ENCODE measurements at places on chromosomes 5 and 9. TPM values are rescaled to one million over a fixed set of nuclear protein-coding genes. Genes with fewer than 3 reads are reported as not detected.

MTREX gene
- total RNA-seq, result 108 TPM

NFX1 gene
- total RNA-seq, result 26.7 TPM

DNA sequence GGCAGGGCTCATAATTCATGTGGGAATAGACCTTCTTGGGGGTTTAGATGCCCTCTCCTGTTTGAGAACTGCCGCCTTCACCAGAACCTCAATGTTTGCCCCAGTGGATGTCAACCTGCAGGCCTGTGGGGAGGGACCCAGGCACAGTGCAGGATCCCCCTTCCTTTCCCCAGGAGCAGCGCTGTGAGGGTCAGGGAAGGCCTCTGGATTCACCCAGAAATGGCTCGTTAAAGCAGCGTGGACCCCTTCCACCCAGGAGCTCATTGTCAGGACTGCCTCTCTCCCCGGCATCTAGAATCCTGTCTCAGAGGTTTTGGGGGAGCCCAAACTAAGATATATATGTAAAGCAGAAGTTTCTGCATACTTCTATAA lies 188.3 kb downstream of the GADD45G start:
- no peak for DNase-seq

- DNase-seq, result no peak
Measured at GRCh38 chr5:91032125-91032524, 351.0 kb downstream of the ARRDC3 start.

DIPK1B gene
- 0.43 TPM for total RNA-seq

GRCh38 chr5:150044329-150044681 lies 42.0 kb downstream of the CSF1R start:
- peak; percentile 80 for DNase-seq

HSD17B3 gene
- not detected for total RNA-seq

KIF4B gene
- total RNA-seq, result not detected

GRCh38 chr5:112533362-112533761 lies 114.3 kb upstream of the EPB41L4A start:
- no peak for DNase-seq

CDC25C gene
- 6.9 TPM for total RNA-seq

DNA sequence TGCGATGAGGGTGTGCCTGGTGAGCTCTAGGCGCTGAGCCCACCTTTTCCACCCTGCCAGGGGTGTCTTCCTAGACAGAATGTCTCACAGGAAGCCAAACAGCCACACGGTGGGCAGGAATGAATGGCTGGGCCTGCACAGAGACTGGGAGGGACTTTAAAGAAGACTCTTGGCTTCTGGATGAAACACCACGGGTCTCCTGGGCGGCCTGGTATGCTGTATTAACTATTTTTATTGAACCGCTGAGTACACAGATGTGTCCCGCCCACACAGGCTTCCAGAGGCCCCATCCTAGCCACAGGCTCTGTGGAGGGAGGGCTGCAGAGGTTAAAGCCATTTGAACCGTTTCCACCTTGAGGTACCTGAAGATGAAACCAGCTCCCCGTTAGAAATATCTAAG lies 115.2 kb upstream of the CXCL14 start:
- no peak for DNase-seq

DOK3 gene
- total RNA-seq, result 2.6 TPM

DNA sequence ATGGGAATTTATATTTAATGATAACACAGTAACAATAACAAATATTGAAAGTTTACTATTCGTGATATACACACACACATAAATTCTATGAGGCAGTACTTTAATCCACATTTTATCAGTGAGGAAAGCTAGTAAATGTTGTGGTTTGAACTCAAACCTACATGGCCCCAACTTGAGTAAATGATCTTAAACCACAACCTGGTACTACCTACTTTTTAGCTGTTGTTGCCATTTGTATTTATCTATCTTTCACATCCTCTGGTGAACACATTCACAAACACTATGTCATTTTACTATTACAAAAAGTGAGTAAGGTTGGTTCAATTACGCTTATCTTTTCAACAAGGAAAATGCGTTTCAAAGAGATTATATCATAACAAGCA lies 186.1 kb downstream of the SMC2 start:
- no peak for DNase-seq

SKIC3 gene
- 191 TPM for total RNA-seq

SPATA31E1 gene
- not detected for total RNA-seq

DNA sequence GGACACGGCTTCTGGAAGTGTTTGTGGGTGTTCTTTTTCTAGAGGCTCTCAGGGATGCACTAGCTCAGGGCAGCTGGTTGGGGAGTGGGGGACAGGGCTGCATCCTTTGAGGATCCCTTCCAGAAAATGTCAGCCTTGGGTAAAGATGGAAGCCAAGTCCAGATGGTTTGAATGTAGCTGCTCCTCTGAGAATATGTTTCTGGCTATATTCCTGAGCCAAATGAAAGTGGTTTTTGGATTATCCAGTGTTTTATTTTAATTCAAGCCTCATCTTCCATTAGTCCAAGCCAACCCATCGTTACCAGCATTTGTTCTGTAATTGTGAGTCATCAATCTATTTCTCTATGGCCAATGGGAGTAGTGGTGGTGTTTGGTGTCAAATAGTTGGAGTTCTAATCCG lies 70.4 kb downstream of the SPRY4 start:
- no peak for DNase-seq

DNA sequence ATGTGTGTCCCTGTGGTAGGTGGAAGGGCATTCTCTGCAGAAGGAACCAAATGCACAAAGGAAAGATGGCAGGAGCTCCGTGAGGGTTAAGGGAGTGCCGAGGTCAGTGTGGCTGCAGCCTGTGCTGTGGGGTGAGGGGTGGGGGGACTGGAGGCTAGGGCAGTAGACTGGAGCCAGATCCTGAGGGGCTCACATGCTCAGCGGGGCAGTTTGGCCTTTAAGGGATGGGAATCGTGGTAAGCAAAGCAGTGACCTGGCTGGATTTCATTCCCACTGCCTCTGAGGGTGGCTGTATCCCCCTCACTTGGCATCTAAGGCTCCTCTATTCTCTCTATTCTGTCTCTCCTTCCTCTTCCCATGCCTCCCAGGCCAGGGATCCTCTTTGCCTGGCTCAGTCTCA lies 15.6 kb downstream of the PITX1 start:
- DNase-seq, result no peak

DNA sequence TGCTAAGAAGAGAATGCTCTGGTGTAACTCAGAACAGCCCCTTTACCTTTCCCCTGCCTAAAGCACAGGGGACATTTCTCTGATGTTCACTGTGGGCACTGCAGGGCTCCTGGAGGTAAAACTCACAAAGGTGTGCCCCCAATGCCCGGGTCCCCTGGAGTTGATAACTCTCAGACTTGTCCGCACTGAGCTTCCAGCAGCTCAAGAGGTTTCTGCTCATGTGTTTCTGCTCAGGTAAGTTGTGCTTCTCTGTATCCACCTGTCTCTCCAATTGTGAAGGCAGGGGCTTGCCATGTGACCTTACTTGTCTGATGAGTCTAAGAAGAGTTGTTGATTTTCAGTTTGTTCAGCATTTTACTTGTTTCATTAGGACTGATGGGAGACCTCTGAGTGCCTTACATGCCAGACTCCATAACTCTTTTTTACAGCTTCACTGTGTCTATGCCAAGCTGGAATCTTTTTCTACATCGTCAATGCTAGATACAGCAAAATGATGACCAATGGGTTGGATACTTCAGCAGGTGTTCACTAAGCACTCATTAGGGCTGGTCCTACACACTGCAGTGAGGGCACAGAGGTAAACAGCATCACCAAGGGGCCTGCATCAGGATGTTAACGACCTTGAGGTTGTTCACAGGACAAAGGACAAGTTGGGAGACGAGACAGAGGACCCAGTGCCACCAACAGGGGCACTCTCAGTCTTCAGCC lies 56.4 kb downstream of the MRPL36 start:
- DNase-seq, result no peak

DNA sequence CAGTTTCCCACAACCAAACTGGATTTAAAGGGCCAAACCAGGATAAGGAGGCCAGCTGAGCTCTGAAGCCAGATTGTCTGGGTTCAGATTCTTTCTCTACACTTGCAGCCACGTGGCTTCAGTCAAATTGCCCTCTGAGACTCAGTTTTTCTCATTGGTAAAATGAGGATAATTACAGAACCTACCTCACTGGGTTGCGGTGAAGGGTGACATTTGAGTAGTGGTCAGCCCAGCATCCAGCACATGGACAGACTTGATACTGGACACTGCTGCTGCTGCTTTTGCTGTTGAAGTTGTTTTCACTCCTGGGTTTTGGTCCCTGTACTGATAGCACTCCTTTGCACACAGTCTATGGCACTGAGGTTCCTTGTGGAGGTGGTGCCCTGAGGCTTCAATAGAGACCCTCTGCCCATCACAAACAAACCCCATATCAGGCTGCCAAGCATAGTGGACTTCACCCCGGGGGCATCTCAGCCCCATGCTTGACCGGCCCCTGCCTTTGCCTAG lies 25.7 kb upstream of the CDKN2AIPNL start:
- no peak for DNase-seq

DNA sequence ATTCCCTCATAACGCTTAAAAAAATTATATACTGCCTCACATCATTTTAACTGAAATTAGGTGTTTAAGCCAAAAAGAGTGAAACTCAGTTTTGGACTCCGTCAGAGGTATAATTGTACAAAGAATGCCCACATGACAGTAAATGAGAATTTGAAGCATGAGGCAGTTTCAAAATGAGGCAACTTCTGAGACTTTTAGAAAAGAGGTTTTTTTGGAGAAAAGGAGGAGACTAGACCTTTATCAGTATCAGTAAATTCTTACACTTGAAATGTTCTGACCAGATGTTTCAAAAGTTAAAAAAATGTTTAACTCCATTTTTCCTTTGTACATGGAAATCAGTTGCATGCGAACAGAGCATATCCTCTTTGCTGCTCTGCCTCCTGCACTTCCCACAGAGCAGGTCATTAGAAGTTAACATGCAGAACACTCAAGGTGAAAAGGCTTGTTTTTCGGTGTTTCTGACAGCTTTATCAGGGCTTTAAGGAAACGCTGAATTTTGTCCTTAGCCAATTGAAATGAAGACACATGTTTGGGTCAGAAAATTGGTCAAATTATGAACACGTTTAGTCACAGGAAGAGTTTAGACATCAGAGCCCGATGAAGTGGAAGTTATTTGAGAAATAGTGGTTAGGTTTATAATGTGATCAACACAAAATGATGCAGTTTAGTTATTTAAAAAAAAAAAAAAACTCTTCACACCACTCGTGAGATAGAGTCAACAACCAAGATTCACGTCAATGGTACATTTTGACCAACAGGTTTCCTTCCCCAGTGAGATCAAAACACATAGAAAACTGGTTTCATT lies 59.5 kb downstream of the PIK3R1 start:
- DNase-seq, result no peak

DNA sequence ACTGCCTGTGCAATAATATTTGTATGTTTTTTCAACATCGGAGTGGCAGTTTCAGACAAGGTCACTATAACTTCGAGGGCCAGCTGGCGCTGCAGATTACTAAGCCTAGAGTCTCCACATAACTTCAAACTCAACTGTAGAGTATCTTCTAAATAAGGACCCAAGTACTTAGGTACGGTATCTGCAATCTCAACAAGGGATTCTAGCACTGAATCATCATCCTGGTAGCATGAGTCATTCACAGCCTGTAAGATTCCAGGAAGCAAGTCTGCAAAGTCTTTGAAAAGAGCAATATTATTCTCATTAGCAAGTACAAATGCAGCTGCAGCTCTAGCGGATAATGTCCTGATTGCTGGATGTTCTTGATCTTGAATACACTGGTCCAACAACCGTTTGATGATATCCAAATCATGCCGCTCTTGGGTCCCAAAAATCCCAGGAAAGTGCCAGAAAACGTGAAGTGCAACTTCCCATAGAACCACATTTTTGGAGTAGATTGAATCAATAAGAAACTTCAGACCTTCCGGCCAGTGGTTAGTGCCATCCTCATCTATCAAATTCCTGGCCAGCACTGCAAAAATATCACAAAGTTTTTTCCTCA lies 654 bp downstream of the RANBP6 start:
- DNase-seq, result peak; percentile 59

HINT2 gene
- 27.4 TPM for total RNA-seq

GRCh38 chr9:109198736-109199382 lies 31.8 kb upstream of the FRRS1L start:
- DNase-seq, result no peak

- DNase-seq, result peak; percentile 16
Measured at GRCh38 chr5:153938191-153938842, 100.4 kb downstream of the FAM114A2 start.

KIF3A gene
- 13.0 TPM for total RNA-seq

NEK6 gene
- 41.9 TPM for total RNA-seq

DNA sequence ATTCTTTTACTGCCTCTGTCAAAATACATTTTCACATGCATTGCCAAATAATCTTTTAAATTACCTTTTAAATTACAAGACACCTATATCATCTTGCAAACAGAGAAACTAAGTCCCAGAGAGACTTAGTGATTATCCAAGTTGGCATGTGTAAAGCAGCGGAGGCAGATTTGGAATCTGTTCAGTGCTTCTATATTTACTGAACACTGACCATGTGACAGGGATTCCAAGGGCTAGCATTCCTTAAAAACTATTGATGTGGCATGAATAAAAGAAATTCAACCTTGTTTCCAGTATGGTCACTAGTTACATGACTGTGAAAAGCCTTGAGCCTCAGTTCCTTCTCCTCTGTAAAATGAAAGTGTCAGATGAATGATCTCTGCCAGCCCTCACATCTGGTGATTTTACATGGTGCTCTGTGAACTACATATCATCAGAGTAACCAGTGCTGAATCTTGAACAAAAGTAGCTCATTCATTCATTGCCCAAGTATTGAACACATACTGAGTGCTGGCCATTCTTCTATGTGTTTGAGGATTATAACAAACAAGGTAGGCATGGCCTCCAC lies 71.9 kb upstream of the PPP1R2B start:
- DNase-seq, result no peak

SPINK7 gene
- not detected for total RNA-seq

- no peak for DNase-seq
Measured at GRCh38 chr5:57456531-57457135, 26.0 kb downstream of the ACTBL2 start.

DNA sequence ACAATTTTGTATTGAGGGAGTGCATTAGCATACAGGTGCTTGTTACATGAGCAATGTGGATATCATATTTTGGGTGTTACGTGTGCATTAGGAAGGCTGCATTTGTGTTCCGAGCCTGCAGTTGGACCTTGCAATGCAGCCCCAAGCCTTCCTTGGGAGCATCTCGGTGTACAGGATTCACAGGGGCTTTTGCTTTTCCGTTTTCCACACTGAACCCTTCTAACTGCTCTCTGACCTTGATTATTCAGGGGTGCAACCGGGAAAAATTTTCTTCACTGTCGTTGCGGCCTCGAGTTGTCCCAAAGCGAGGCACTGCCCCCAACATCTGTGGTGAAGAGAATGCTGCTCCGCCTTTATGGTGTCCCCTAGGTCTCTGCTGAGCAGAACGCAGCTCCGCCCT lies 80.1 kb upstream of the PLEKHG4B start:
- DNase-seq, result peak; percentile 60

GABRG2 gene
- under 0.01 TPM for total RNA-seq

GRCh38 chr9:101018467-101018866 lies 10.1 kb upstream of the PLPPR1 start:
- DNase-seq, result no peak

GRCh38 chr9:103210607-103211006 lies 215.5 kb downstream of the CYLC2 start:
- DNase-seq, result no peak

- DNase-seq, result no peak
Measured at GRCh38 chr5:135576075-135576599, 2.7 kb downstream of the CXCL14 start.

- no peak for DNase-seq
Measured at GRCh38 chr5:83323557-83324180, 147.9 kb upstream of the VCAN start.

STOML2 gene
- total RNA-seq, result 169 TPM

IRX2 gene
- total RNA-seq, result 3.0 TPM

- DNase-seq, result no peak
Measured at GRCh38 chr5:123855609-123856008, 343.6 kb downstream of the CSNK1G3 start.

LCN1 gene
- not detected for total RNA-seq
